ENCODE measurements at places on chromosomes 2 and 18.

- DNase-seq: no peak
These were observed 9.7 kb upstream of the RMC1 start for GRCh38 chr18:23493654-23494053.

GRCh38 chr18:53644799-53645471 lies 579.5 kb downstream of the MBD2 start:
- no peak for DNase-seq

DNA sequence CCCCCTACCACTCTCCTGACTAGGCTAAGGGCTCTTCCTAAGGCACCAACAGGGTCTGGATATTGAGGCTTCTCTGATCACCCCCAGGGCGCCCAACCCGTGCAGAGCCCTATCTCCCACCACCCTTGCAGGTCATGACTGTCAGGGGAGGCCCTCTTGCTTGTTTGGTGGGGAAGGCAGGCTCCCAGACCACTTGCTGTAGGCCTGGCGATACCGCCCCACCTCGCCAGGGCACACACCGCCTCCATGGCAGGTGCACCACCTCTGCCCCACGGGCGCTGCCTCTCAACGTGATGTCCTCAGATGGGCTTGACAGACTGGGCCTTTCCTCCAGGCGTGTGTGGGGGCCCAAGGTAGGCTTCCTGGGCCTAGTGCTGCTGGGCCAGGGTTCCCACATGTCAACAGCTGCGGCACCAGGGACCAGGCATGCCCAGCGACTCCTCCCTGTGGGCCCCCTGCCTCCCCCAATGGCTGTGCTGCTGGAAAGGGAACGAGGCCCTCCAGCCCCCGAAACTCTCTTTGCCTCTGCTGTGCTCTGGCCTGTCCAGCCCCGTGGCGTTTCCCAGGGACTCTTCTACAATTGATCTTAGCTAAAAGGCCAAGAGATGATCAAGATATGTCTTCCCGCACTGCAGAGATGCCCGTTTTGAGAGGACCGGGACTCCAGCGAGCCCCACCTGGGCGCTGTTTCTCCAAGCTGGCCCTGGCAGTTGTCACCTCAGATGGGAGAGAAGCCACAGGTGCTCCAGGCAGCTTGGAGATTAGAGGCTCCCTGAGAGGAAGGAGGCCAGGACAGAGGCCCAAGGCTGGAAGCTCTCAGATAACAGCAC lies 7.5 kb downstream of the NPPC start:
- DNase-seq: no peak

- DNase-seq: no peak
These were observed 1.3 kb upstream of the HOXD4 start for GRCh38 chr2:176149939-176150583.

DNA sequence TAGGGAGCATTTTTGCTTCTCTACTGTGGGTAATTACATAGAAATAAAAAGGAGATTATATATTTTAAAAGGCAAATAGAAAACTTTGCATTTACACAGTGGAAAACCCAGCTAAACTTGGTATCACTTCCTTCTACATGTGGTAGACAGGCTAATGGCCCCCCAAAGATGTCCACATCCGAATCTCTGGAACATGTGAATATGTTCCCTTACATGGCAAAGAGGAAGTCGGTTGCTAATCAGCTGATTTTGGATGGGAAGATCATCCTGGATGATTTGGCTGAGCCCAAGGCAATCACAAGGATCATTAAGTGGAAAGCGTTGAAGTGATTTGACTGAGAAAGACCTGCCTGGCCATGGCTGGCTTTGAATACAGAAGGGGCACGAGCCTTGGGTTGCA lies 26.2 kb downstream of the CREG2 start:
- no peak for DNase-seq

- no peak for DNase-seq
These were observed 10.8 kb downstream of the AGAP1 start for GRCh38 chr2:235504441-235505180.

DNA sequence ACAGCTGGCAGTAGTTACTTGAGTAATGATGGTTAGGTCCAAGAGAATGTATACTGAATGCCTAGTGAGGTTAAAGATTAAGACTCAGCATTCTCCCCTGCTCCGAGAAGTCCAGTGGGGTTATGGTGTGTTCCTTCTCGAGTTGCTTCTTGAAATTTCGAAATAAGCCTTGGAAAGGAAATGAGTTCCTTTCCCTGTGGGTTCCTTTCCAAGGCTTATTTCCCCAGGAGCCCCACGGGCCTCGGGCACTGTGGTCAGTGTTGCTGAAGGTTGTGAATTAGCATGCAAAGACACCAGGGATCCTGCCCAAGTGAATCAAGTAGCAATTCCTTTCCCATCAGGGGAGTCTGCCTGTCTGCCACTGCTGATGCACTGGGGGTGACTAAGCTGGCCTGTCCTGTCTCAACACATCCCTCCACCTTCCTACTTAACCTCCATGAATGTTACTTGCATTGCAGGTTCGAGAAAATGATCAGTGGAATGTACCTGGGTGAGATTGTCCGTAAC lies 53.6 kb downstream of the HK2 start:
- no peak for DNase-seq

DNA sequence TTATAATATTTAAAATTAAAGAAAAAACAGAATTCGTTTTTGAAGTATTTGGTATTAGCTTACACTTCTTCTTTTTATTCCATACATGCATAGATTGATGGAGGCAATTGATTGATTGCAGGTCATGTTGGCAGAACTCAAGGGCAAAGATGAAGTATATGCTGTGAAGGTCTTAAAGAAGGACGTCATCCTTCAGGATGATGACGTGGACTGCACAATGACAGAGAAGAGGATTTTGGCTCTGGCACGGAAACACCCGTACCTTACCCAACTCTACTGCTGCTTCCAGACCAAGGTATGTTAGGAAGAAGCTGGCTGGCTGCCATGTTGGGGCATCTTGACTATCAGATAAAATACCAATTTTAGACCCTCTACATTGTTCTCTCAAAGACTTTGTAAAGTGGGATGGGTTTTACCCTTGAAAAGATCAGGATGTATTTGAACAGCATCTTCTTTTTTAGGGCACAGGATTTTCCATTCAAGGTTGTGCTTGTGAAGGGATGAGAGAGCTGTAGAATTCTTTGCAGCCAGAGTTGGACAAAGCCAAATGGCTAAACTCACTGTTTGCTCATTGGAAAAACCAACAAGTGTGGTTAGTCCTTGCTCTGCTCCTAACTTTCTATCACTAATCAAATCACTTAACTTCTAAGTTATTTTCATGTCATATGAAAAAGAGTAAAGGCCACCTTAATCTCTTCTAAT lies 286.8 kb upstream of the EPAS1 start:
- no peak for DNase-seq

- DNase-seq: no peak
These were observed 203.3 kb downstream of the TCF4 start for GRCh38 chr18:55384551-55385275.
